AG04450 (cell line): ENCODE measurements at places on chromosomes 13 and 19.

DNA sequence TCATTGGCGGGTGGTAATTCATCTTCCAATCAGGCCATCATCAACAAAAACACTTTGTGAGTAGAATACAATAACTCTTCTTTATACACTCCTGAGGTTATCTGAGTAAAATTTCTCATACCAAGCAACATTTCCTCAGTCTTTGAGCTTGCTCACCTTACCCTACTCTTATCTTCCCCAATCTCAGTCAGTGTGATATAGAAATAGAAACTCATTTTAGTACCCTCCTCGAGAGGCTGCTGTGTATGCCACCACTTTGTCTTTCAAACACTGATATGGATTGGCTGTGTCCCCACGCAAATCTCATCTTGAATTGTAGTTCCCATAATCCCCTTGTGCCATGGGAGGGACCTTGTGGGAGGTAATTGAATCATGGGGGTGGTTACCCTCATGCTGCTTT lies 209.7 kb downstream of the RBM26 start:
- DNase-seq, result no peak

GRCh38 chr19:35000647-35001501 lies 751 bp downstream of the GRAMD1A start:
- DNase-seq, result no peak

DNA sequence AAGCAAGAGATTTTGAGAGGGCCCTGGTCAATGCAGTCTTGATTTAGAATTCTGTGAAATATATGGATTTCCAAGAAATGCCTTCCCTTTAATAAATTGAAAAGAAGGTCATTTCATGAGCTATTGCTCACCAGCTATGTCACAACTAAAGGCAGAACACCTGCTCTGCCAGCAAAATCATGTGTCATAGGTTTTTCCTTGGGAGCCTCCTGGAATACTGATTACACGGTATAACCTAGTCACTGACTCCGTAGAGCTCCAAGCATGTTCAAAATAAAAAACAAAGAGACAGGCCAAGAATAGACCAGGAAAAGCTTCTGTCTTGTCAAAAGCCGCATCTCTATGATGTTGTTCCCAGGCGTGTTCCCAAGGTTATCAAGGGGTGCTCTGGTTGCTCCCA lies 45.5 kb downstream of the HSPH1 start:
- no peak for DNase-seq

DNA sequence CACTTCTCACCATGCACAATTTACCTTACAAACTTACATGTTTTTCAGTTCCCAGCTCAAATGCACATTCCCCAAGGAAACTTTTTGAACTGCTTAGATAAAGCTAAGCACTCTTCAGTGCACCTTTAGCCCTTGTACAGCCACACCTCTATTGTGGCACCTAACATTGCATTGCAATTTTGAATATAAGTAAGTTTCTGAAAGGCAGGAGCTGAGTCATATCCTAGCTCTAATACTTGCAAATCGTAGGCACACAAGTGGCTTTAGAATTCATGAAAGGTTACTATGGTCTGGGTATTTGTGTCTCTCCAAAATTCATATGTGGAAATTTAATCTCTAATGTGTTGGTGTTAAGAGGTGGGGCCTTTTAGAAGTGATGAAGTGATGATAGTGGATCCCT lies 4.9 kb upstream of the ESD start:
- no peak for DNase-seq

DNA sequence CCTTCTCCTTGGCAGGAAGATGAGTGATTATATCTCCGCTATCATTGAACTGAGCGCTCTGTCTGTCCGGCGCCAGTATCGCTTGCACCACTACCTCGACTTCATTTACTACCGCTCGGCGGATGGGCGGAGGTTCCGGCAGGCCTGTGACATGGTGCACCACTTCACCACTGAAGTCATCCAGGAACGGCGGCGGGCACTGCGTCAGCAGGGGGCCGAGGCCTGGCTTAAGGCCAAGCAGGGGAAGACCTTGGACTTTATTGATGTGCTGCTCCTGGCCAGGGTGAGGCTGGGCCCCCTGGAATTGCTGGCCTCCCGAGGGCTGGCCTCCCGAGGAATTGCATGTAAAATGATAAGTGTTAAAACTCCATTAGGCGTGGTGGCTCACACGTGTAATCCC lies 32.1 kb downstream of the CYP4F22 start:
- no peak for DNase-seq

DNA sequence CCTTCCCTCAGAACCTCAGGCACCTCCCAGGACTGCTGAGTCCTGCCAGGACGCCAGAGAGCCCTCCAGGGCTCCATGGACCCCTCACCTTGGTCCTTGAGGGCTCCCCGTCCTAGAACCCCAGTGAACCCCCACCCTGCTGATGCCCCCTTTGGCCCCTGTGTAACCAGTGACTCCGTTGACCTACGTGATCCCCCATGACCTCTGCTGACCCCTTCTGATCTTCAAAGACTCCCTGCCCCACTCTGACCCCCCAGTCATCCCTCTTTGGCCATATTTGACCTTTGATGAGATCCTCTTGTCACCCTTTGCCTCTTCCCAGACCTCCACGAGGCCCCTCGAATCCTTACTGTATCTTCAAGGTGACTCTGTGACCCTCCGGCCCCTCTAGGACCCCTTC lies 91.3 kb downstream of the MAP4K1 start:
- DNase-seq, result no peak

DNA sequence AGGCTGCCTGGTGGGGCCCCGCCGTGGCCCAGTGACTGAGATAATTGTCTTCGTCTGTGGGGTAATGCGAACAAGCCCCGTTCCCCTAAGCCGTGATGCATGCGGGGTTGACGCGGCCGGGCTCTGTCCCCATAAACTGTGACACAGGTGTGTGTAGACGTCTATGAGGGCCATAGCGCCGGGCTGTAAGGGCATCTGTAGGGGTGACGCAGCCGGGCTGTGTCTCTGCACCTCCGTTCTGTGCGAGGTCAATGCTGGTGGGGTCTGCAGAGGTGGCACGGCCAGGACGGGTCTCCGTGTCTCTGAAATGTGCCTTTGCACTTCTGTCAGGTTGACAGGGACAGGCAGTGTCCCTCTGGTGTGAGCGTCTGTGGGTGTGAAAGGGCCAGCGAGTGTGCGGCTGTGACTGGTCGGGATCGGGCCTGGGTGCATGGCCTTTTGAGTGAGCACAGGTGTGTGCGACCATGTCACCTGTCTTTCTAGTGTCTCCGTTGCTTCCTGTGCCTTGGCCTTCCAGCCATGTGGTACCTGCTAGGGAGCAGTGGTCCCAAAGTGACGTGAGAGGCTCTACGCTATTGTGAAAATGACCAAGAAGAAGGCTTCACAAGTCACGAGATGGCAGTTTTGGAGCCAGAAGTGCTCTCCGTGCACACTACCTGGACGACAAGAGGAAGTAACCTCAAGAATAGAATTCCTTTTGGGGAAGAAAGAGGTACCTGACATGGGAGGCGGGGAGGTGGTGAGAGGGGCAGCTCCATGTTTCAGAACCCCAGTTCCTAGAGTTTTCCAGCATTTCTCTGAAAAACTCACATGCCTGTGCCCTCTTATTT lies 16.4 kb upstream of the ZNF331 start:
- DNase-seq, result no peak

DNA sequence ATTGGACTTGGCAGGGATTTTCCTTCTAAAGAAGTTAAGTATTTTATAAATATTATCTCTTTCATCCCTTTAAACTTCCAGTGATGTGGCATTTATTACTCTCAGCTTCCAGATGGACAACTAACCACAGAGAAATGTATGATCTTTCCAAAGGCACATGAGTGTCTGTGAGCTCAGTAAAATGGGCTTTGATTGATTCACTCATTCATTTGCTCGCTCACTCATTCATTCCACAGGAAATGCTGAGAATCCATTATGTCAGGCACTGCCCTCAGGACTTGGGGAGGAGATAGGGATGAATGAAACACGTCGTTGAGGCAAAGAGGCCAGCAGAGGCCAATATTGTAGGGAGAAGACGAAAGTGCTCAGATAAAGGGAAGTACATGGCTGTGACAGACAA lies 359.3 kb downstream of the EFNB2 start:
- no peak for DNase-seq

GRCh38 chr13:101053301-101054093 lies 362.8 kb downstream of the NALCN start:
- DNase-seq, result no peak

DNA sequence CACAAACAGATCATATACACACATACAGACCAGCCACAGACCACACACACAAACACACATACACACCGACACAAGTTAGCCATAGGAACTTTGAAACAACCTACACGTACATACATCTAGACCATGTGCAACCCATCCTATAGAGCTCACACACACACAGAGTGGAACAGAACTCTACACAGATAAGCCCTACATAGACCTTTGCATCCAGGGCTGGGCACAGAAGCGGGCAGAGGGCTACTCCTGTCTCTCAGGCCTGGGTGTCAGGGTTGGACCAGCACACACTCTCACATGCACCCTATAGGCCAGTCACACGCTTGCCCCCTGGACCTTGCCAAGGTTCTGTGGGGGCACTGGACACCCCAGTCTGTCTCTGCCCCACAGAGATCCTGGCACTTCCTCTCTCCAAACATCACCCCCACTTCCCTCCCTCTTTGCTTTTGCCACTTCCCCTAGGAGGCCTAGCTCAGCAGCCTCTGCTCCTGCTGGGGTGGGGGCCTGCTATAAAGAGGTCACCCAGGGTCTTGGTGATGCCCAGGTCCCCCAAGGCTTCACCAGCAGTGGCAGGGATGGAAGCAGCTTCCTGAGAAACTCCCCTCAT lies 5.8 kb upstream of the JUNB start:
- no peak for DNase-seq

DNA sequence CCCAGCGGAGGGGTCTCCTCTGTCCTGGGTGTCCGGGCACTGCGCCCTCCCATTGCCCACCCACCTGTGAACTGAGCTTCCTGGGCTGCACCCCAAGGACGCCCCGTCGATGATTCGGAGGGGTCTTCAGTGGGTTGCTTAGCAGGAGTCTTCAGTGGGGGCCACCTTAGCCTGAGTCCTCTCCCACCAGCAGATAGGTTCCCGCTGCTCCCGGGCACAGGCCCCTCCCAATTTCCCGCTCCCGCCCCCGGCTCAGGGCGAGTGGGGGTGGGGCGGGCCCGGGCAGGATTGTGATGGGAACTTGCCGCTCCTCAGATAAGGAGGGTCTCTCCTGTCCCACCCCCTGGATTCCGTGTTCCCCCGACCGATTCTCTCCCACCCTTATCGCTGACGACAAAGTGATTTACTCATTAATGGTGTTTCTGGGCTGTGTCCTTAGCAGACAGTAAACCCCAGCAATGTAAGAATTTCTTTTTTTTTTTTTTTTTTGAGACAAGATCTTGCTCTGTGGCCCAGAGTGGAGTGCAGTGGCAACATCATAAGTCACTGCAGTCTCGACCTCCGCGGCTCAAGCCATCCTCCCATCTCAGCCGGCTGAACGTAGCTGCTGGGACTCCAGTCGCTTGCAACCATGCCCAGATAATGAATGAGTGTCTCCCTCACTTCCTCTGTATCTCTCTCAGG lies 655 bp upstream of the S1PR5 start:
- no peak for DNase-seq

- no peak for DNase-seq
Observed at GRCh38 chr19:13795595-13796300, 505 bp downstream of the ZSWIM4 start.

DNA sequence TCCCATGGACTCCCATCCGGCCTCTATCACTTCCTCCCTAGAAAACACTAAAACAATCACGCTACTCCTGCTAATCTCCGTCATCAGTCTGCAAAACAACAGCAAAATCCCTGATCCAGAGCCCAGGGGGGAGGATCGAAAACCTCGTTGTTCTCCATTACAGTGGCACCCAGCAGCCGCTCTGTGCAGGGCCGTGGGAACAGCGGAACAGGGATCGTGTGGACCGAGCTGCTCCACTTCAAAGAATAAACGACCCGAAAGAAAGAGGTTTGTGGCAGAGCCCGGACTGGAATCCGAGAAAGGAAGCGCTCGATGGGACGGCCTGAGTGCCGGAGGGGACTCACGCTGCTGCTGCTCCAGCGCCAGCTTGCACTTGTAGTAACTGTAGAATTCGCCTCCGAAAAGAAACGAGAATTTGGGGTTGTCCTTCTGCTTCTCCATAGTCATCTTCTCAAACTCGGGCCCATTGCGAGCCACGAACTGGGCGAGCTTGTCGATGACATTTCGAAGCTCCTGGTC lies 652 bp downstream of the CHERP start:
- DNase-seq, result no peak

DNA sequence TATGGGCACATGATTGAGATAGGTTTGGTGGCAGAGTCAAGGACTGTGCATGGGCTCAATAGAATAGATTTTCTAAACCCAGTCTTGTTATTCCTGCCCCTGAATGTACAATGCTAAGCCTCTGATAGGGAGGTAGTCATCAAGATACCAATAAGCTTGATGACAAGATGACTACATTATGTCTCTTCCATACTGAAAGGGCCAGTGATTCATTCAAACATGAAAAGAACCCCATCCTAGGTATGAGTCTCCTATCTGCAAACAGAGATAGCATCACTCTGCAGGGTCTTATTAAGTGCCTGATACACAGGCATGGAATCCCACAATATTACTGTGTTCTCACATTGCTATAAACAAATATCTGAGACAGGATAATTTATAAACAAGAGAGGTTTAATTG lies 40.3 kb upstream of the UFM1 start:
- no peak for DNase-seq

DNA sequence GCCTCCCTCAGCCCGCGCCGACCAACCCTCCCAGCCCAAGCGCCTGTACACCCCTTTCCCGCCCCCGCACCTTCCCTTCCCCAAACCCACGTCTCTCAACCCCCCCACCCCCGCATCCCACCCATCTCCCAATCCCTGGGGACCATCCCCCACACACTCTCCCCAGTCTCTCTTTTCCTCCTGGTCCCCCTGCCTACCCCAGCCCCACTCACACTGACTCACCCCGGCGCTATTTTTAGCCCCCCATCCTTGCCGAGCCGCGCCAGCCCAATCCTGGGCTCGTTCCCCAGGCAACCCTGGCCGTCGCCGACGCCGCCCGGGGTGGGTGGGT lies 11.7 kb downstream of the CIC start:
- no peak for DNase-seq

GRCh38 chr19:2731181-2731995 lies 8.4 kb downstream of the SLC39A3 start:
- no peak for DNase-seq

DNA sequence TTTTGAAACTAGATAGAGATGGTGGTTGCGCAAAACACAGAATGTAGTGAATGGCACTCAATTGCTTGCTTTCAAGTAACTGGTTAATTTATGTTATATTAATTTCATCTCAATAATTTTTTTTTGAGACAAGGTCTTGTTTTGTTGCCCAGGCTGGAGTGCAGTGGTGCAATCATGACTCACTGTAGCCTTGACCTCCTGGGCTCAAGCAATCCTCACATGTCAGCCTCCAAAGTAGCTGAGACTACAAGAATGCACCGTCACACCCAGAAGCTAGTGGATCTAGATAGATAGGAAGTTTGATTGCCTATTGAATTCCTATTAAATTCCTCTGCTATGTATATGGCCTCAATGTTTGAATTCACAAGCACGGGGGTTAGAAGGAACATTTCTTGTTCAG lies 26.4 kb upstream of the ADGRE2 start:
- no peak for DNase-seq

GRCh38 chr13:114309806-114310410 lies 4.4 kb upstream of the CHAMP1 start:
- no peak for DNase-seq
